ENCODE measurements at places on chromosomes 13 and 19.
A peak's percentile ranks its signal among the peaks of the same experiment; 100 is the strongest.

GRCh38 chr19:28577233-28577632 is 635.7 kb downstream of the UQCRFS1 start:
- H3K4me3 ChIP-seq = no peak overlapping the region
- H3K27ac ChIP-seq = no peak overlapping the region
- H3K27me3 ChIP-seq = no peaks in the 10 kb centered on the region

DNA sequence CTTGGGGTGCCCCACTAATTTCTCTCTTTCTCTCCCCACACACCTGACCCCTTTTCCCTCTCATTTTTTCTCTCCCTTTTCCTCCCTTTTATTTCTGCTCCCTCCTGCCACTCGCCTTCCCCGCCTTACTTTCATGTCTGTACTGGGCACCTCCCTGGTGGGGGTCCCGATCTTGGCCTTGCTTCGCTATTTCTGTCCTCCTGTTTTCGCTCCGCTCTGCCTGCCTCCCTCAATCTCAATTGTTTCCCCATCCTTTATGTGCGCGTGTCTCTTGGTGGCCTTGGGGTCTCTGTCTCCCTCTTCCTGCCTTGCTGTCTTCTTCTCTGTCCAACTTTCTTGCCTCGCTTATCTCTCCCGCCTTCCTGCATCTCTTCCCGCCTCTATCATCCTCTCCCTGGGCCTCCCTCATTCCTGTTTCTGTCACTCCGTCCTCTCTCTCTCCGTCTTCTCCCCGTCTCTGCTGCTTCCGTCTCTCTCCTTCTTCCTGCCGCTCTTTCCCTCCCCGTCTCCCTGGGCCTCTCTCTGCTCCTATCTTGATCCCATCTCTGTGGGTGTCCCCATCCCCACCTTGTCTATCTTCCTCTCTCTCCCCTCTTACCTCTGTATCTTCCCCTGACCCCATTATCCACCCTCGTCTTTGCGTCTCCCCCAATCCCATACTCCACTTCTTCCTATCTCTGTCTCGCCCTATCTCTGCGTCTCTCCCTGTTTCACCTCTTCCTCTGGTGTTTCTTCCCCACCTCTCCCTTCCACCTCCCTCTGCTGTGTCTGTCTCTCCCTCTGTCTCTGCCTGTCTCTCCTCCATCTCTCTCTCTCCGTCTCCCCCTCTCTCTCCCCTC is 4.0 kb downstream of the GRIN2D start:
- H3K4me1 ChIP-seq = peaks cover 18% of the 10 kb centered on the region
- H3K36me3 ChIP-seq = no peaks in the 10 kb centered on the region
- H3K4me3 ChIP-seq = peak overlapping the region; percentile 26
- DNase-seq = no peak
- no peaks in the 10 kb centered on the region for H3K27me3 ChIP-seq

- H3K4me1 ChIP-seq = no peaks in the 10 kb centered on the region
- H3K4me3 ChIP-seq = no peak overlapping the region
- H3K27ac ChIP-seq = peak overlapping the region; percentile 39
- DNase-seq = no peak
Measured at GRCh38 chr13:21233086-21233485, 56.6 kb downstream of the MRPL57 start.

DNA sequence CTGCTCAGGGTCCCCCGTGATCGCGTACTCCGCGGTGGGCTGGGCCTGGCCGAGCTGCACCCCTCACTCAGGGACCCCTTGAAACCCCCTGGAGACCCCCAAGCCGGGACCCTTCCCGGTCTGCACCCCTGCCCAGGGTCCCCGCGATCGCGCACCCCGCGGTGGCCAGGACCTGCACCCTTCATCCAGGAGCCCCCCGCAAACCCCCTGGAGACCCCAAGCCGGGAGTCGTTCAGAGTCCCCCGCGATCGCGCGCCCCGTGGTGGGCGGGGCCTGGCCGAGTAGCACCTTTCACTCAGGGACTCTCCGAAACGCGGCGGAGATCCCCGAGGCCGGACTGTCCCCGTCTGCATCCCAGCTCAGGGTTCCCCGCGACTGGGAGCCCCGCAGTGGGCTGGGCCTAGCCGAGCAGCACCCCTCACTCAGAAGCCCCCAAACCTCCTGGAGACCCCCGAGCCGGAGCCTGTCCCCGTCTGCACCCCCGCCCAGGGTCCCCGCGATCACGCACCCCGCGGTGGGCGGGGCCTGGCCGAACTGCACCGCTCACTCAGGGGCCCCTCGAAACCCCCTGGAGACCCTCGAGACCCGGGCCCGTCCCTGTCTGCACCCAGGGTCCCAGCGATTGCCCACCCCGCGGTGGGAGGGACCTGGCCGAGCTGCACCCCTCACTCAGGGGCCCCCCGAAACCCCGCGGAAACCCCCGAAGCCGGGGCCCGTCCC is 748 bp downstream of the LMNB2 start:
- no peaks in the 10 kb centered on the region for H3K36me3 ChIP-seq

- H3K4me1 ChIP-seq = peaks cover 5% of the 10 kb centered on the region
- H3K36me3 ChIP-seq = no peaks in the 10 kb centered on the region
- H3K27me3 ChIP-seq = no peaks in the 10 kb centered on the region
Measured at GRCh38 chr19:16519230-16519687, 23.0 kb downstream of the CHERP start.

GRCh38 chr19:45717983-45718650 is 12.6 kb downstream of the FBXO46 start:
- DNase-seq = peak; percentile 41

- no peaks in the 10 kb centered on the region for H3K4me1 ChIP-seq
- no peak for DNase-seq
- no peak overlapping the region for H3K27ac ChIP-seq
- no peak overlapping the region for H3K4me3 ChIP-seq
- H3K27me3 ChIP-seq = no peaks in the 10 kb centered on the region
Measured at GRCh38 chr13:58843071-58843470, 1211.5 kb downstream of the PCDH17 start.

DNA sequence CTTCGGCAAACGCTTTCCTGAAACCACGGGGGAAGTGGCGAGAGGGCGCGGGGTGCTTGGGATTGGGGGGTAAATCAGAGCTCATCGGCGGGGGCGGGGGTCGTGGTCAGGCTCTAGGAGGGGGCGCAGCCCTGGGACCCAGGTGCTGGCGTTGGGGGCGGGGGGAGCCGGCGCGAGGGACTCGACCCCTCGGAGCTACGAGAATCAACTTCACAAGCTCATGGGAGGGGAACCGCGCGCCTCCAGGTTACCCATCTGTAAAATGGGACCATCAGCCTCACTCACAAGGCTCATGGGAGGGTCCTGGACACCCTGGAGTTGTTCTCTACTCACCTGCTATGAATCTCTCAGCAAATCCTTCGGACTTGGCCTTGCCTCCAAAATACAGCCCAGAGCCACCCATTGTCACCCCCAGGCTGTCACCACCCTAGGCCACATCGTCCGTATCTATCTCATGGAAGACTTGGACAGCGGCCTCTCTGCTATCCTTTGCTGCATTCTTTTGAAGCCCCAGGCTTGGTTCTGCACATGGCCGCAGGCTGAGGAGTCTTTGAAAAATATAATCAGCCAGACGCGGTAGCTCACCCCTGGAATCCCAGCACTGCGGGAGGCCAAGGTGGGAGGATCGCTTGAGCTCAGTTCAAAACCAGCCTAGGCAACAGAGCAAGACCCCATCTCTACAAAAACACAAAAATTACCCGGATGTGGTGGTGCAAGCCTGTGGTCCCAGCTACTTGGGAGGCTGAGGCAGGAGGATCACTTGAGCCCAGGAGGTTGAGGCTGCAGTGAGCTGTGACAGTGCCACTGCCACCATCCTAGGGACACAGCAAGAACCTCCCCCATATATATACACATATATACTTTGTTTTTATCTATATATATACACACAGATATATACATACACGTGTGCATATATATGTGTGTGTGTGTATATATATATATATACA is 939 bp upstream of the RANBP3 start:
- H3K27me3 ChIP-seq = no peaks in the 10 kb centered on the region
- H3K36me3 ChIP-seq = no peaks in the 10 kb centered on the region
- H3K27ac ChIP-seq = peak overlapping the region; percentile 82
- DNase-seq = no peak

- H3K27ac ChIP-seq = no peak overlapping the region
- no peaks in the 10 kb centered on the region for H3K27me3 ChIP-seq
- no peaks in the 10 kb centered on the region for H3K36me3 ChIP-seq
- DNase-seq = no peak
- H3K4me1 ChIP-seq = peaks cover 15% of the 10 kb centered on the region
- no peak overlapping the region for H3K4me3 ChIP-seq
Measured at GRCh38 chr19:48671446-48671995, 1.3 kb downstream of the NTN5 start.

- DNase-seq = no peak
- H3K4me1 ChIP-seq = peaks cover 54% of the 10 kb centered on the region
- H3K36me3 ChIP-seq = no peaks in the 10 kb centered on the region
- peak overlapping the region; percentile 62 for H3K4me3 ChIP-seq
Measured at GRCh38 chr19:44749292-44749691, 784 bp downstream of the BCL3 start.

DNA sequence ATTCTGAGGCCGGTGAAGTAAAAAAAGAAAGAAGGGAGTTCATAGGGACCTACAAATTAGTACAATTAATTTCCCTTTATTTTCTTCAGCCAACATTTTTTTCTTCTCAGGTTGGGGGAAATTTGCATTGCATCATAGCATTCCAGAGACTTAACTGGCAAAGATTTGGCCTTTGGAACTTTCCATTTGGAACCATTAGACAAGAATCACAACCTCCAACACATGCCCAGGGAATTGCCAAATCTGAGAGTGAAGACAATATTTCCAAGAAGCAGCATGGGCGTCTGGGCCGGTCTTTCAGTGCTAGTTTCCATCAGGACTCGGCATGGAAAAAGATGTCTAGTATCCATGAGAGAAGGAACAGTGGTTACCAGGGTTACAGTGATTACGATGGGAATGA is 6.4 kb upstream of the ERCC5 start:
- DNase-seq = no peak
- H3K27ac ChIP-seq = no peak overlapping the region
- H3K27me3 ChIP-seq = no peaks in the 10 kb centered on the region
- no peaks in the 10 kb centered on the region for H3K4me1 ChIP-seq
- no peaks in the 10 kb centered on the region for H3K36me3 ChIP-seq

Data from testis (tissue), 5 donors.